ENCODE measurements at places on chromosomes 5 and 9.

DNA sequence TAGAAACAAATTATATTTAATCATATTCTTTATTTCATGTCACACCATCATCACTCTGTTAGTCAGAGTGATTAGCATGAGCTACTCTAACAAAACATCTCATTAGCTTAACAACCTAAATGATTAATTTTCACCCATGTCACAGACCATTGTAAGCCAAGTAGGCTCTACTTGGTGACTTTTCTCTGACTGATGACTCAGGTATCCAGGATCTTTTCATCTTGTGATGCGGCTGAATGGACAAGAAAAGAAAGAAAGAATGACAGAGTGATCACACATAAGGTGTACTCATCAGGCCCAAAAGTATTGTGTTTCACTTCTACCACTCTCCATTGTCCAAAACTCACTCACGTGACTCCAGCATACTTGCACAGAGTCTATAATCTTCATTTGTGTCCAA lies 299.3 kb downstream of the ANXA1 start:
- H3K4me3 ChIP-seq = no peak overlapping the region
- H3K4me1 ChIP-seq = no peaks in the 10 kb centered on the region
- no peak for DNase-seq
- no peak overlapping the region for H3K27ac ChIP-seq
- no peaks in the 10 kb centered on the region for H3K27me3 ChIP-seq

GRCh38 chr9:101307051-101307450 lies 77.8 kb downstream of the BAAT start:
- no peaks in the 10 kb centered on the region for H3K27me3 ChIP-seq
- H3K4me3 ChIP-seq = no peak overlapping the region
- H3K36me3 ChIP-seq = no peaks in the 10 kb centered on the region
- no peak overlapping the region for H3K27ac ChIP-seq
- DNase-seq = no peak

GRCh38 chr5:100731768-100732167 lies 171.3 kb downstream of the ST8SIA4 start:
- H3K36me3 ChIP-seq = no peaks in the 10 kb centered on the region
- no peaks in the 10 kb centered on the region for H3K27me3 ChIP-seq
- peak overlapping the region; percentile 36 for H3K4me3 ChIP-seq

DNA sequence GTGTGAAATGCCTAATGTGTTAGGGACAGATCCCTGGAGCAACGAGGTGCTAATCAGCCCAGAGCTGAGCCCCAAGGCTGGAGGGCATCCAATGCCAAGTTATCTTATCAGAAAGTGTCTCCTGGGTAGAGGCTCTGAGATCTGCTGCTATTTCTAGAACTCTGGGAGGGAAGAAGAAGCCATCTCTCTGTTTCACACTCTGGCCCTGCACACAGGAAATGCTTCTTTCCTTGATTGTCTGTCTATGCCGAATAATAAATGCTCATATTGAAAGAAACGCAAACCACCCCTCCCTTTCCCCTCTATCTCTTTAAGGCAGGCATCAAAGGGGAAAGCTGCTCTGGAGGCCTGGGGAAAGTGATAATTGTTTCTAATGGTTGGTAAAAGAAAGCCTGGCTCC lies 166.7 kb downstream of the PAPPA start:
- no peak overlapping the region for H3K27ac ChIP-seq
- DNase-seq = no peak
- no peaks in the 10 kb centered on the region for H3K27me3 ChIP-seq
- H3K4me3 ChIP-seq = no peak overlapping the region

DNA sequence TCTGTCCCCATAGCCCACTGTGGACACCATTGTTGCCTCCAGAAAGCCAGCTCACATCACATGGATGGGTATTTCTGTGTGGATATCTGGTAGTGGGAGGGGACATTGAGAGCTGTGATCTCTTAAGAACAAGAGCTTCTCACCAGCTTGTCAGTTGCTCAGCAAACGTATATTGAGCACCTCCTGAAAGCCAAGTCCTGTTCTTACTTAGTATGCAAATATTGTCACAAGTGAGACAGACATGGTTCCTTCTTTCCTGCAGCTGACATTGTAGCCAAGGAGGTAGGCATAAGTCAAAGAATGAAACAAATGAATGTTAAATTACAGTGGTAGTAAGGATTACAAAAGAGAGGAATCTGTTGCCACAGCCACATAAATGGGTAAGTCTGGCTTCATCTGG lies 3.8 kb downstream of the TCOF1 start:
- H3K4me3 ChIP-seq = no peak overlapping the region
- peak overlapping the region; percentile 9 for H3K27ac ChIP-seq
- DNase-seq = peak; percentile 46
- no peaks in the 10 kb centered on the region for H3K36me3 ChIP-seq
- no peaks in the 10 kb centered on the region for H3K27me3 ChIP-seq

- H3K4me1 ChIP-seq = peaks cover 16% of the 10 kb centered on the region
- no peak overlapping the region for H3K27ac ChIP-seq
- no peaks in the 10 kb centered on the region for H3K36me3 ChIP-seq
Observed at GRCh38 chr9:126397056-126397455, 70.4 kb downstream of the MVB12B start.

GRCh38 chr5:36552651-36553393 lies 53.6 kb upstream of the SLC1A3 start:
- no peaks in the 10 kb centered on the region for H3K4me1 ChIP-seq
- no peak overlapping the region for H3K4me3 ChIP-seq
- no peak for DNase-seq
- H3K27ac ChIP-seq = no peak overlapping the region

DNA sequence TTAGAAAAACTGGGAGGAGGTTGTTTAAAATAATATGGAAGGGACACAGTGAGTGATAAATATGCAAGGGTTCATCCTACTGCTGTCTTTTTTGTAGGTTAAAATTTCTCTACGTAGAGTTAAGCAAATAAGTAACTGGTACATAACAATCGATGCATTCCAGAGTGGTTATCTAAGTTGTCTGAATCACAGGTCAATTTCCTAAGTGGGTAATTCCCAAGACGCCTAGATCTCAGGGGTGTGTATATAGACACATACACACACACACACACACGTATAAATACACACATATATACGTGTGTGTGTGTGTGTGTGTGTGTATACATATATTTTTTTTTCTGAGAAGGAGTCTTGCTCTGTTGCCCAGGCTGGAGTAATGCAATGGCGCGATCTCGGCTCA lies 22.3 kb downstream of the CAAP1 start:
- no peaks in the 10 kb centered on the region for H3K4me1 ChIP-seq
- H3K27me3 ChIP-seq = no peaks in the 10 kb centered on the region
- no peak for DNase-seq
- no peak overlapping the region for H3K4me3 ChIP-seq
- H3K27ac ChIP-seq = no peak overlapping the region

- H3K4me1 ChIP-seq = peaks cover 23% of the 10 kb centered on the region
- H3K4me3 ChIP-seq = peak overlapping the region; percentile 83
- H3K36me3 ChIP-seq = peaks cover 3% of the 10 kb centered on the region
- no peaks in the 10 kb centered on the region for H3K27me3 ChIP-seq
- peak overlapping the region; percentile 87 for H3K27ac ChIP-seq
Observed at GRCh38 chr5:150000990-150001659, 586 bp downstream of the HMGXB3 start.

GRCh38 chr5:5295351-5295750 lies 127.1 kb upstream of the ICE1 start:
- DNase-seq = no peak
- H3K27me3 ChIP-seq = no peaks in the 10 kb centered on the region
- no peaks in the 10 kb centered on the region for H3K36me3 ChIP-seq

- H3K4me1 ChIP-seq = no peaks in the 10 kb centered on the region
- H3K27me3 ChIP-seq = no peaks in the 10 kb centered on the region
- no peaks in the 10 kb centered on the region for H3K36me3 ChIP-seq
- DNase-seq = no peak
- no peak overlapping the region for H3K27ac ChIP-seq
- H3K4me3 ChIP-seq = no peak overlapping the region
Observed at GRCh38 chr5:107195890-107196395, 474.8 kb downstream of the EFNA5 start.

- no peak for DNase-seq
- no peaks in the 10 kb centered on the region for H3K36me3 ChIP-seq
- peaks cover 13% of the 10 kb centered on the region for H3K4me1 ChIP-seq
- peak overlapping the region; percentile 50 for H3K4me3 ChIP-seq
Observed at GRCh38 chr5:66829358-66829674, 233.1 kb downstream of the MAST4 start.

GRCh38 chr5:55758714-55759113 lies 20.9 kb downstream of the DDX4 start:
- H3K4me1 ChIP-seq = no peaks in the 10 kb centered on the region
- no peak overlapping the region for H3K4me3 ChIP-seq
- no peak overlapping the region for H3K27ac ChIP-seq
- H3K36me3 ChIP-seq = no peaks in the 10 kb centered on the region
- H3K27me3 ChIP-seq = no peaks in the 10 kb centered on the region

- no peak overlapping the region for H3K27ac ChIP-seq
- no peaks in the 10 kb centered on the region for H3K27me3 ChIP-seq
- H3K4me1 ChIP-seq = no peaks in the 10 kb centered on the region
- H3K4me3 ChIP-seq = no peak overlapping the region
Observed at GRCh38 chr9:91395106-91395552, 28.5 kb downstream of the NFIL3 start.

GRCh38 chr9:38345851-38346755 lies 46.4 kb upstream of the ALDH1B1 start:
- H3K27ac ChIP-seq = no peak overlapping the region
- H3K4me3 ChIP-seq = no peak overlapping the region
- H3K36me3 ChIP-seq = no peaks in the 10 kb centered on the region
- H3K4me1 ChIP-seq = no peaks in the 10 kb centered on the region
- no peak for DNase-seq
- H3K27me3 ChIP-seq = no peaks in the 10 kb centered on the region

DNA sequence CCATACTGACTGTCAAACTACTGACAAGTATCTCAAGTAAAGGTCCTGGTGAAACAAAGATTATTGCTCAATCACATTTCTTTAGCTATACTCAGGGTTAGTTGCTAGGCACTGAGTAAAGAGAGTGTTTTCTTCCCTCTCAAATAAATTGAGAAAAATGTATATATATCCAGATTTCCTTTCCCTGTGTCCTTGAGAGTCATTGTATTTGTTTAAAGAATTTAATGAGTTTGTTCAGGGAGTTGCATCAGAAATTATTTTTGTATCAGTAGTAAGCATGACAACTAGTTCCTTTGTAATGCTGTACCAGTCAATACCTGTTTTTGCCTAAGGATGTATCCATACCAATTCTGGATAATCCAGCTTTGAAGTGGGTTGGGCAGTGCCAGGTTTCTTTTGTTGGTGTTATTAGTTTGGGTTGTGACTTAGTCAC lies 3.2 kb upstream of the ANKHD1 start:
- no peak overlapping the region for H3K27ac ChIP-seq
- H3K36me3 ChIP-seq = no peaks in the 10 kb centered on the region
- no peak overlapping the region for H3K4me3 ChIP-seq
- H3K27me3 ChIP-seq = no peaks in the 10 kb centered on the region
- H3K4me1 ChIP-seq = peaks cover 14% of the 10 kb centered on the region

GRCh38 chr5:7910738-7911428 lies 41.9 kb downstream of the MTRR start:
- H3K27me3 ChIP-seq = no peaks in the 10 kb centered on the region
- H3K36me3 ChIP-seq = peaks cover 2% of the 10 kb centered on the region
- H3K27ac ChIP-seq = no peak overlapping the region
- no peak for DNase-seq

- no peak for DNase-seq
- H3K27me3 ChIP-seq = no peaks in the 10 kb centered on the region
- no peak overlapping the region for H3K27ac ChIP-seq
- peaks cover 24% of the 10 kb centered on the region for H3K4me1 ChIP-seq
Observed at GRCh38 chr5:65050826-65051498, 282.2 kb downstream of the CWC27 start.
